NT2/D1 (cell line): ENCODE measurements at places on chromosomes 2 and 18.

- DNase-seq, result no peak
Observed at GRCh38 chr2:53535234-53535840, 232.3 kb upstream of the CHAC2 start.

- DNase-seq, result no peak
Observed at GRCh38 chr2:105573490-105573889, 171.2 kb upstream of the NCK2 start.

DNA sequence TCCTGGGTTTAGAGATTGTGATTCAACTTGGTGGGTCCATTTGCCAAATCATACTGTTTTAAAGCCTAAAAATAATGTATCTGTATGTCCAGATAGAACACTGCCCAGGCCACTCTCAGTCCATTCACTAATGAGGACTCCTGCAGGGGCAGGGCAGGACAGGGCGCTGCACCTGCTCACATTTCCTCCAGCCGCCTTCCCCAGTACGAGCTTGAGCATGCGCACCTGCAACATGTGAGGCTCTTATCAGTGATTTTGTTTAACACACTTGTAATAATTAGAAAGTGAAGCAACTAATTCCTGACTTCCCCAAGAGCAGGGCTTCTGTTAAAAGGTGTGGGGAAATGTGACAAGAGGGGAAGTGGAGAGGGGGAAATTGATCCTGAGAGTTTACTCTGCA lies 89.7 kb downstream of the AFF3 start:
- DNase-seq, result no peak

DNA sequence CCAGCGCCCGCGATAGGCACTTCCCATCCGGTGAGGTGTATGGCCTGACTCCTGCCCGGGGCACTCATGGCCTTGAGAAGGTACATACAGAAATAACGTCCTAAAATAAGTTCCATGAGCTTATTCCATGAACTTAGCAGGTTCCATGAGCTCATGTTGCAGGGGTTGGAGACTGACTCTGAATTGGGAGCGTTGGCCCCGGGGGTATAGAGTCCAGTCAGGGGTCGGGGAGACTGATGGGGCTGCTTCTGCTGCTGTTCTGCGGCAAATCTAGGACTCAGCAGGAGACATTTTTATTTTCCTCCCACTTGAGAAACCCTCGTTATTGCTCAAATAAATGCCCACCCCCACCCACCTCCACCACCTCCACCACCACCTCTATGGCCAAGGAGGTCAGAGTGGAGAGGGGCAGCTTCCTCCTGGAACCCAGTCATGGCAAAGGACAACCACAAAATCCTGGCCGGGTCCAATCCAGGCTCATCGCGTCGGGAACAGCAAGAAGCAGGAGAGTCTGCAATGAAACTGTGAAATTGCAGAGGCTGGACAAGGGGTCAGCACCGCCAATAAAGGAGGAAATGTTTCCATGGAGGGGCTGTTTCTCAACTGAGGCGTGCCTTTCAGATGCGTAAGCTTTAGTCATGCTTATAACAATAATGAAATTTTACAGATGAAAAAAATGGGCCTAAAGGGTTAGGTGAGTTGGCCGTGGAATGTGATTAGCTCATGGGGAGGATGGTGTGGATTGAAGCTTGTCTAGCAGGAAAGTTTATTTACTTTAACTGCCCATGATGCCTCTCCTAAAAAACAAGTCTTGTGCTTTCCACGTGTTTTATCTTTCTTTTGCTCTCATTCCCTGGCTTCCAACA lies 136.6 kb upstream of the ALKAL2 start:
- DNase-seq, result no peak
